ENCODE measurements at places on chromosomes 4 and X. TPM values are rescaled to one million over a fixed set of nuclear protein-coding genes. Genes with fewer than 3 reads are reported as not detected.

Gene CT45A5
- not detected for total RNA-seq

Gene AMBN
- total RNA-seq = not detected

Gene ANOS1
- 2.3 TPM for total RNA-seq

Gene TEX13B
- not detected for total RNA-seq

Gene MED14
- total RNA-seq = 21.5 TPM

Gene RADX
- total RNA-seq = 1.4 TPM

Gene NOCT
- 27.4 TPM for total RNA-seq

- DNase-seq = no peak
Measured at GRCh38 chrX:132967049-132967448, 8.6 kb upstream of the HS6ST2 start.

GRCh38 chr4:1821679-1822567 is 28.8 kb downstream of the FGFR3 start:
- no peak for DNase-seq

- no peak for DNase-seq
Measured at GRCh38 chrX:155188786-155189185, 27.5 kb upstream of the VBP1 start.

GRCh38 chr4:170887396-170887795 is 797.6 kb upstream of the AADAT start:
- DNase-seq = no peak

DNA sequence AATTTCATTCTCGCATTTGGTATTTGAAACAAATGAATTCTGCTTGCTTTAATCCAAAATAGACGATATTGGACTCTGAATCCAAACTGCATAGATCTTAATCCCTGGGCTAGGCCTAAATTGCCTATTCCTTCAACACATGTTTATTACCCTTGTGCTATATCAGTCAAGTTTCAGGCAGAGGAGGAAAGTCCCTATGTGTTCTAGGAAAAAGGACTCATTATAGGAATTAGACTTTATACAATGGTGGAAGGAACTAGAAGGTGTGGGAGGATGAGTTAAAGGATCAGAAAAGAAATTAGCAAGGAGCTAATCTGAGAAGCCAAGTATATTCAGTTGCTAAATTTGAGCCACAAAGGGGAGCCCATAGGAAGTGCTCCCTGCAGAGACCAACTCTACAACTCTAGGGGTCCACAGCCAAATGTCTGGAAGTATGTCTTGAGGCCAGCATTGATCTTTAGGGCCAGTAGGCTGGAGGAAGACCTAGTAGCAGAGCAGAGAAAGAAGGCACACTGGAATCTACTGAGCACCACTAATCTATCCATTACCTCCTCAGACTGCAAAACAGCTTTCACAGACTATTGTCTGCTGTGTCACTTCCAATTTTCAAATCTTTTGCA is 17.1 kb upstream of the DTHD1 start:
- DNase-seq = no peak

- DNase-seq = no peak
Measured at GRCh38 chr4:183286590-183287308, 33.3 kb downstream of the CLDN22 start.

DNA sequence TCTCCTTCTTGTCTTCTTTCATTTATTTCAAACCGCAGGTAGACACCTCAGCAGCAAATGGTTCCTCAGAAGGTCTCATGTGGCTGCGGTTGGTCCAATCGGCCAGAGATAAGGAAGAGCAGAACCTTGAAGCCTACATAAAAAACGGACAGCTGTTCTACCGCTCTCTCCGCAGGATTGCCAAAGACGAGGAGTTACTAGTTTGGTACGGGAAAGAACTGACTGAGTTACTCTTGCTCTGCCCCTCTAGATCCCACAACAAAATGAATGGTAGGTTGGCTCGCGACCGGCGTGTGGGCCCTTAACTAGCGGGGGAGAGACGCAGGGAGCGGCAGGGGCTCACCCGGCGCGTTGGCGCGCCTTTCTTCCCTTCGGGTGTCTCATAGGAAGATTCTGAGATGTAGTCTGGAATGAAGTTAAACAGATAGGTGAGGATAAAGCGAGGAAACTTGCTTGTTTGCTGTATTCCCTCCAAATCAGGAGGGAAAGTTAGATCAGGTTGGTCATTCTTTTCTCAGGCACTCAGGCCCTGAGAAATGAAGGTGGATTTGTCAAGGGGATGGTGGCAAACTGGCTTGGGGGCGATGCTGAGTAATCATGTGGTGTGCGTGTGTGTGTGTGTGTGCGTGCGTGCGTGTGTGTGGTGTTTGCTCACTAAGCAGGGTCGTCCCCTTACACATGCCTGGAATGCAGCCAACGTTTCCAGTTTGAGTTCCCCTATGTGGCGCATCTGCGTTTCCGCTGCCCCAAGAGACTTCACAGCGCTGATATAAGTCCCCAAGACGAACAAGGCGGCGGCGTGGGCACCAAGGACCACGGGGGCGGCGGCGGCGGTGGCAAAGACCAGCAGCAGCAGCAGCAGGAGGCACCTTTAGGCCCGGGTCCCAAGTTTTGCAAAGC is 4.2 kb downstream of the PRDM8 start:
- no peak for DNase-seq

DNA sequence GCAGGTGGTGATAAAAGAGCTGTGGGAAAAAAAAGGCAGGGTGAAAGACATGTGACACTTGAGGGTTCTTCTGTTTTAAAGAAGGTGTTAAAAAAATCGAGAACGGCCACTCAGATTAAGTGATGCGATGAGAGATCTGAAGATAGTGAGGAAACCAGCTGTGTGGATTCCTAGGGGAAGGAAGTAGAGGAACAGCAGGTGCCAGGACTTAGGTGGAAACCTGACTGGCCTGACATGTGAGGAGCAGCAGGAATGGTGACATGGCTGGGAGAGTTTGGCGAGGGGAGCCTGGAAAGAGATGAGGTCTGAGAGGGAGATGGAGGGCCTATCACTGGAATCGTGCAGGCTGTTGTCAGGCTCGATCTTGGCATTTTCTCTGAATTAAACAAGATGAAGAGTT is 55.5 kb downstream of the BMPR1B start:
- no peak for DNase-seq

- DNase-seq = no peak
Measured at GRCh38 chr4:7187691-7188090, 4.6 kb upstream of the SORCS2 start.

DNA sequence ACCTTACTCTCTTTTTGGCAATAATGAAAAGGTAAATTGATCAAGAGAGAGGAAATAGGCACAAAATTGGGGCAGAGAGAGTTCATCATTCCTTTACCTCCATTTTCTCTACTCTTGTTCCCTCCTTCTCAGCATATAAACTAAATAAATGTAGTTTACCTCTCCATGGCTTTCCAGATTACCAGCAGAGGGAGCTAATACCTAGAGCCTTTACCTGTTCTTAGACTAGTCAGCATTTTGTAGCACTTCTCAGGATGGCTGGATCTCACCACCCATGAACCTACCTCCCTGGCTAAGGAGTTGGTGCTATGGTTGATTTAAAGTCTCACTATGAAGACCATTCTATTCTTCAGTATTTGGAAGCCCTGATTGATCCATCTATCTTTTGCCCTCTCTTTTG is 15.7 kb downstream of the OFD1 start:
- no peak for DNase-seq

- no peak for DNase-seq
Measured at GRCh38 chr4:95050980-95051701, 293.4 kb downstream of the BMPR1B start.

- DNase-seq = no peak
Measured at GRCh38 chrX:33923262-33923661, 208.9 kb downstream of the FAM47A start.

- no peak for DNase-seq
Measured at GRCh38 chrX:2782171-2782570, 30.3 kb downstream of the XG start.

GRCh38 chr4:8305851-8306471 is 36.4 kb downstream of the HTRA3 start:
- DNase-seq = no peak

- no peak for DNase-seq
Measured at GRCh38 chrX:30309139-30309571, at the start of gene NR0B1. NR0B1 (minus strand) TSS chrX:30309390; CDS start chrX:30309363, 27 bp downstream.

- no peak for DNase-seq
Measured at GRCh38 chr4:36351082-36351666, 69.8 kb downstream of the DTHD1 start.

GRCh38 chrX:23008431-23009099 is 8.8 kb downstream of the DDX53 start:
- no peak for DNase-seq

Measured in epithelial cell of proximal tubule (primary cell).